ENCODE measurements at places on chromosomes 3 and 15.

GRCh38 chr15:87579537-87579936 is 677.0 kb downstream of the NTRK3 start:
- no peak for DNase-seq

- no peak for DNase-seq
Measured at GRCh38 chr3:30161375-30161774, 445.0 kb upstream of the TGFBR2 start.

GRCh38 chr15:69753867-69754266 is 301.2 kb downstream of the RPLP1 start:
- DNase-seq, result no peak

- DNase-seq, result no peak
Measured at GRCh38 chr3:111669926-111670630, 74.9 kb upstream of the ZBED2 start.

DNA sequence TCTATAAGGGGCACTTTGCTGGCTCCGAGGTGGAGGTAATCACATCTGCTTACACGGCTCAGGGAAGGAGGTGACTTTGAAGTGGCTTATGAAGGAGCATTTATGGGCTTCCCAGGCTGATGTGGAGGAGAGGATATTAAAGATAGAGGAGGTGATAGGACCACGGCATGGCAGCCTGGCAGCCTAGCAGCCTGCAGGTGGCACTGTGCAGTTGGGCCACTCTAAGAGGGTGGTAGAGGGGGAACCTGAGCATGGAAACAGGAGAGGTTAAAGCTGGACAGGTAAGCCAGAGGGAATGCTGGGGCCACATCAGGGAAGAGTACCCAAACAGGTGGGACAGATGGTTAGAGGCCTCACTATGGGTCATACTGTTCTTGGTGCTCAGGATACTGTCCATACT is 375.0 kb downstream of the WDR72 start:
- no peak for DNase-seq

GRCh38 chr15:81299156-81299555 is 24.8 kb downstream of the STARD5 start:
- no peak for DNase-seq

- no peak for DNase-seq
Measured at GRCh38 chr3:19934098-19934566, at the start of gene EFHB. TSS of gene EFHB (minus strand) at chr3:19934217. CDS start at chr3:19934018, 199 bp downstream.

DNA sequence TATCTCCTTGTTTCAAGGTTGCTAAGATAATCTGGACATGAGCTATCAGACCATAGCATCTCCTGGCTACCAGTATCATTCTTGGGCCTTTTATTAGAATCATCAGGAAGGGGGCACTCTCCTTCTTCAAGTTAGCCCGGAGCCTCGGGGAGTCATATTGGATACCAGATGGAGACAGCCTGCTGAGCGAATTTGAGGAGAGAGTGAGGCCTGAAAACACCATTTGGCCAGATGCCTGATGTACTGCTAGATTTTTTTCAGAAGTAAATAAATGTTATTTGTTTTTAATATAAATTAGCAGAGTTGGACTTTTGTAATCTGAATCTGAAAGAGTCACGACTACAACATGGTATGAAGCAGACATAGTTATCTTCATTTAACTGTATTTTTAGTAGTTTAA is 848.6 kb downstream of the IGSF11 start:
- no peak for DNase-seq

- DNase-seq, result no peak
Measured at GRCh38 chr3:127393131-127393820, 105.4 kb upstream of the PRR20G start.

DNA sequence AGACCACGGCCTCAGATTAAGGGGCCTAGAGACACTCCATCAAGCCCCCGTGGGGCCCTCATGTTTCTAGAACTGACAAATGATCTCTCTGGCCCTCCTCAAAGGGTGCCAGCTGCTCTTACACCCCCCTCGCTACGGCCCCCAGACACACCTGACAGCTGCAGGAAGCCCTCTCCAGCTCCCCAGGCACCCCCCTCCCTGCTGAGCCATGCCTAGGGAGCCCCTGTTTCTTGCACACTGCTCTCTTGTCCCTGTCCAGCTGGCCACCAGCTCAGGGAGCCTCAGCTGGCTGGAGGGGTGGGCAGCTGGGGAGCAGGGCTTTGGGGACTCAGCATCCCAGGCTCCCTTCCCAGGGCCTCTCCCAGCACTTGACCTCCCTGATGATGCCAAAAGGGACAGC is 14.8 kb downstream of the TNK2 start:
- no peak for DNase-seq

- no peak for DNase-seq
Measured at GRCh38 chr3:169623971-169624370, 39.5 kb downstream of the MECOM start.

DNA sequence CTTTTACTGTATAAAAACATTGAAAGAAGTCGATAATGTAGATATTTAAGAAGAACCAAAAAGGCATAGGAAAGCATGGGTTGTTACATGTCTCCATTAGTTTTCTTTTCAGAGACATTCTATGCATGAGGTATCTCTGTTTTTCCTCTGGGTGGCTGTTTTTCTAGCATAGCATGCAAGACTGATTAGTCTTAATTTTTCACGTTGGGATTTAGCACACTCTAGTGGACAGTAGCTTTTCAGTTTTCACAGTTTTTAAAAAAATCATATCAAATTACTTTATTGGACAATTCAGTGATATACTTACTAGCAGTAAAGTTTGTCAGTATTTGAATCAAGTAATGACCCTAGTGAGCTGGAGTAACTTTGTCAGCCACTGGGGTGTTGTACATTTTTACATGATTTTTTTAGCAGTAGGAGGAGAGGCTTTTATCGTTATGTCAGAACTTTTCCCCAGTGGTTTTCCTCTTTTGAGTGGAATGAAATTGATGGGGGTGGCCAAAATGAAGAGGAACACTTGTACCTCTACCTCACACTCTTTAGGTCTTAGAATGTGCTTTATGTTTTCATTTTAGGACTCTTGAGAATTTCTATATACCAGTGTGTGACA is 57.2 kb downstream of the SEC22A start:
- no peak for DNase-seq

DNA sequence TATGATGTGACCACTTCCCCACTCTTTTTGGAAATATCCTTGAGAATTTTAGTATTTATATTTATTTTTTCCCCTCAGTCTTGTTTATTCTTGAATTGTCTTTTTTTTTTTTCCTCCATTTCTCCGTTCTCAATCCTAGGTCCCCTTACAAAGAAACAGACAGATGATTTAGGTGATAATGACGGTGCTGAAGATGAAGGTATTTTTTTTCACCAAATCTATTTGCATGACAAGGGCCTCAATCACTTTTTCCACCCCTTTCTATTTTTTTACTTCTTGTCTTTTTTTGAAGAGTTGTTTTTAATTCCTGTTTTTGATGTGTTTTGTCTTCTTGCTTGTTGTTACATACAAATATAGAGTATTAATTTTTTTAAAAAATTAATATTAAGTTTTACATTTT is 402.6 kb downstream of the NLGN1 start:
- no peak for DNase-seq

- no peak for DNase-seq
Measured at GRCh38 chr15:27463525-27464088, 492.6 kb downstream of the GABRG3 start.

DNA sequence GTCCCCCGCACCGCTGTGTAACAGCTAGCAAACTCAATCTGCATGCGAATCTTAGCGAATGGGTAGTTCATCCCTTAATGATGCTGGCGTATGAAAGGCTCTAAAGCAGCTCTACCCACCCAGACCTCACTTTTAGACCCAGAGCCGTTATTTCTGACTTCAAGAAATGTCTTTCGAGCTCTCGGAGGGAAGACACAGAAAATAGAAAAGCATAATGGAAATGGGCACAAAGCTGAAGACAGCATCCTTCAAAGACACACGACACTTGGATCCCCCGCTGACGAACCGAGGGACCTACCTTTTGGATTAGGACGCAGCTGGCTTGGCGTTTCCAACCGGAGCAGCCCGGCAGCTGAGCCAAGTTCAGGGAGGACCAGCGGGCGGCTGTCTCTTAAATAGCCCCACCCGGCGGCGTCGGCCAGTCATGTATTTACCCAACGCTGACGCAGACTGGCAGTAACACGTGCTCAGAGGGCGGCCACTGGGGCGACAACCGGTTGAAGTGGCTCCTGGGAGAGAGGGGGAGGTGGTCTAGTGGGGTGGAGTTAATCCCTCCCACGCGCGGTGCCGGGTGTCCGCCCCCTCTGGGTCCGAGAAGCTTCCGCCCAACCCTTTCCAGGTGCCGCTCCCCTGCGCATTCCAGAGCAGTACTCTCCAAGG is 1.5 kb downstream of the CCK start:
- DNase-seq, result no peak

- DNase-seq, result no peak
Measured at GRCh38 chr15:67188551-67189218, 65.8 kb downstream of the AAGAB start.

- no peak for DNase-seq
Measured at GRCh38 chr3:177515786-177516157, 318.5 kb upstream of the TBL1XR1 start.

- no peak for DNase-seq
Measured at GRCh38 chr15:66838671-66839239, 136.7 kb downstream of the SMAD6 start.

GRCh38 chr3:129576514-129577352 is 29.7 kb downstream of the PLXND1 start:
- DNase-seq, result no peak

GRCh38 chr3:127848131-127849129 is 26.1 kb upstream of the MGLL start:
- DNase-seq, result no peak

DNA sequence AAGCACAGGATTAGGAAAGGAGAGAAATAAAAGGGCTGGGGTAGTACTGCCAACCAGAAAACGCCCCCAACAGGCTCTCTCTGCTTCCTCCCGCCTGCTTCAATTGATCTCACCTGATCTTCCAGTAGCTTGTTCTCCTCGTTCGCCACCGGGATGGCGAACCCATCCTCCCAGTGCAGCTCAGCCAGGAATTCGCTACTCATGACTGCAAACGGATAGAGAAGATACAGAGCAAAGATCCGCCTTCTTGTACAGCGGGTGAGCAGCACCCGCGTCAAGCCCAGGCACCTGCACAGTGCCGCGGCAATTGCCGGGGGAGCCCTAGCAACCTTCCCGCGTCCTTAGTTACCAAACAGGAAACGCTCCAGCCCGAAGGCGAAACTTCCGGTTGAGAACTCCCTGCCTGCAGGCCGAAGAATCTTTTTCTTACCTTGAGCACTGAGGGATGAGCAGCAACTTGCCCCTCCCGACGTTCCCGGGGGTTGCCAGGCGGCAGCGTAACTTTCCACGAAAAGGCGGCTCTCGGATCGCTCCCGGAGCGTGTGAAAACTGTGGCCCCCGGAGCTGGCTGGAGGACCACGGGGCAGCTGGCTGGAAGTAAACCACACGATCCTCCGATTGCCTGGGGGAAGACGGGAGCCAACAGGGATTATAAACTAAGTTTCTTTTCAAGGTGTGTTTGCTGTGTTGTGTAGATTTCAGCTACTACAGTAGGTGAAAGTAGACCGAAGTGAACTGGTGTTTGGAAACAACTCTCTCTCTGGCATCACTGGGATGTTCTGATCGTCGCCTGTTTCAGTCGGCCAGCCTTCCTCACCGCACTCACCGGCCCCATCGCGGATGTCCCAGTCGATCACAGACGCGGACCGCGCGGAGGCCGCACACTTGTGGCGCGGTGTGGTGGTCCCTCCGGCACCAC is at the start of gene CCDC39:
Gene CCDC39 (minus strand): TSS at position 312 of the 919 bp plus-strand sequence. CDS start 109 bp downstream, at position 203.
- DNase-seq, result peak; percentile 21

GRCh38 chr3:108719178-108719806 is 37.9 kb downstream of the RETNLB start:
- DNase-seq, result no peak

DNA sequence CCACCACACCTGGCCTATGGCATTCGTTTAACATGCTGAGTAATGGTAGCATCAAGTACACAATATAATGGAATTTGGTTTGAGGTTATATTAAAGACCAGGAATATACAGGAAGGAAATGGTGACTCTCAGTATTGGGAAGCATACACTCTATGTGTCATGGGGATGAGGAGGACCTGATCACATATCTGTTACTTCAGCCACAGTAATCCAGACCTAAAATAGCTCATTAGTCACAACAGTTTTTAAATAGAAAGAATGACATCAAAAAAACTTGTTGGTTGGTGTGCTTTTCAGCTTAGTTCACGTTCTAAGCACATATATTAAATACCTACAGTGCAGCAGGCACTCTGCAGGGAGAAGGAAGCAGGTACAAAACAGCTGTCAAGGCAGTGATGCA is 52.5 kb upstream of the ATP2C1 start:
- no peak for DNase-seq

DNA sequence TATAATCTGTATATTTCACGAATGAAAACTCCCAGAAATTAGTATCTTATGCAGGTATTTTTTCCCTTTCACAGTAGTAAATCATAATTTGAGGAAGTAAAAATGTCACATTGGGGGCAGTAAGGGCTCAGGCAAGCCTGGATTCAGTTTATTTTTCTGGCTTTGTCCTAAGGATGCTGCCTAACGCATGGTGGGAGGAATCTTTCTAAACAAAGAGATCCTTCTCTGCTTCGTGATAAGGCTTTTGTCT is 35.7 kb downstream of the DNASE1L3 start:
- no peak for DNase-seq

- no peak for DNase-seq
Measured at GRCh38 chr3:53056442-53056841, 10.6 kb upstream of the SFMBT1 start.

GRCh38 chr3:48765376-48765775 is 48.4 kb upstream of the IP6K2 start:
- DNase-seq, result no peak

DNA sequence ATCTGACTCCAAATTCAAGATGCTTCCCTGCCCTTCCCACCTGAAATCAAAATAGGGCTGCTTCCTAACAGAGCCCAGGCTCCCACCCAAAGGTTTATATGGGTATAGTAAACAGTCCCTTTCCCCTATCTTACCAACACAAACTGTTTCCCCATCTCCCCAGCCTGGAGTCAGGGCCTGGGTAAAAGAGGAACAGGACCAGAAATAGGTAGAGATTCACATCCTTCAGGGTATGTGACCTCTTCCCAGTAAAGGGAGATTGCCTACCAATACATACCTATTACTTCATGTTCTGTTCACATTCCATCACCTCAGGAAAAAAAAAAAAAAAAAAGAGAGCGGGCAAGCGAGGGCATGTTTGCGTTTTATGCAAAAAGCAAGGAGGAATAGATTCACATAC is 9.7 kb upstream of the SHF start:
- DNase-seq, result no peak

DNA sequence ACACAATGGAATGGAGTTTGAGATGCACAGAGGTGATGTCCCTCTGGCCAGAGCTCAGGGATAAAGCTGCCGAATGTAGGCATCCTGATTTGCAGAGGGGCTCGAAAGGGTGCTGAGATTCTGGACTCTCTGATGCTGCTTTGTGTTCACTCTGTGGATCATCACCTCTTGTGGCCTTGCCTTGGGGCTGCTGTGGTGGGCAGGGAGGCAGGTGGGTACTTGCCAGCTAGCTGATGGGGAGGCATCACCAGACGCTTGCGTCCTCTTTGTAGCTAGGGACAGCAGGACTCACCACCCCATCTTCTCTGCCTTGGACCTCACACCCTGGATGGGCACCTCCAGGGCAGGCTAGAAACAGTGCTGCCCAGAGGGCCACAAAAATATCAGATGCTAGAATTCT is 14.6 kb upstream of the RASGRF1 start:
- DNase-seq, result no peak

- no peak for DNase-seq
Measured at GRCh38 chr15:29242456-29243242, 27.0 kb downstream of the NSMCE3 start.
